ENCODE measurements at places on chromosomes 6 and 20. TPM values are rescaled to one million over a fixed set of nuclear protein-coding genes. Genes with fewer than 3 reads are reported as not detected.

DNA sequence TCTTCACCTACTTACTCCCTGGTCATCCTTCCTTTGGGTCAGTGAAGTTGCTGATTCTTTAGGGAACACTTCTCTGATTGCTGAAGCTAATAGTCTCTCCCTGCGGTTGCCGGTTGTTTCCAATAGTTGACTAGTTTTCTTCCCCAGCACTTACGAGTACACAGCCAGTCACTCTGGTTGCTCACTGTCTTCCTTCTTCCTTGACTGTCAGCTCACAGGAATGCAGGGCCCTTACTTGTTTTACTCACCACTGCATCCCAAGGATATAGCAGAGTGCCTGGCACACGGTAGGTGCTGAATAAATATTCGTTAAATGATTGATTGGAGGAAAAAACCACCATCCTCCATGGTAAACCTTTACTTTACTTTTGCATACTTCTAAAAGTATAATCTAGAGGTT, 345.0 kb downstream of the QKI start:
- DNase-seq, result no peak

DNA sequence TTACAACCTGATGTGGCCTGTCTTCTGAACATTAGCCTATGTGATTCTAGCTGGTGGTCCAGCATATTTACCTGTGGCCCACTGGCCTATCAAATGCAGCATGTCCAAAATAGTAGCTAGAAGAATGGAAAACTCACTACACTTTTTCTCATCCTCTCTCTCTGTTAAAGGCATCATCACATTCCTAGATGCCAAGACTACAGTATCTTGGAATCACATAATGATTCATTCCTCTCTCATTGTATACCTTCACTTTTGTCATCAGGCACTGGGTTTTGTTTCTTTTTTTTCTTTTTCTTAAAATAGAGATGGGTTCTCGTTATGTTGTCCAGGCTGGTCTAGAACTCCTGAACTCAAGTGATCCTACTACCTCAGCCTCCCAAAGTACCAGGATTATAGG, 45.0 kb downstream of the FAM83B start:
- DNase-seq, result no peak

Gene RNF39
- total RNA-seq, result 1.7 TPM

Gene FITM2
- 18.7 TPM for total RNA-seq

Gene SRMS
- total RNA-seq, result not detected

Gene ZNF512B
- 7.2 TPM for total RNA-seq
